Thymus (tissue), 14 donors: ENCODE measurements at places on chromosomes 6 and 20.

- DNase-seq, result no peak
Observed at GRCh38 chr20:38043512-38044300, 10.2 kb downstream of the RPRD1B start.

DNA sequence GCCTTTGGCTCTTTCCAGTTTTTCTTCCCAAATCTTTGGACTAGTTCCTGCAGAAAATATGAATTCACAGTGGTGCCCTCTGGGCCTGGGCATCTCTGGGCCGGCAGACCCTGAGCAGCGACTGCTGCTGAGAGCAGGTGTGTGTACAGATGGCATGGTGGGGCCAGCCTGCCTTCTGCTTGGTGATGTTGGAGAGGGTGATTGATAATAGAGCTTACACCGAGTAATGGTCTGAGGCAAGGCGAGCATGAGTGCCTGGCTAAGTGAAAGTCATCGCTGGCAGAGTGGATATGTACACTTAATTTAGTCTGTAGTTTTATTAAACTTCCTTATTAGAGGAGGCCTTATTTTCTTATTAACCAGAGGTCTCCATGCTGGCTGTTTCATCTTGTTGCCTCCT, 156.9 kb downstream of the CDKAL1 start:
- no peak for DNase-seq

GRCh38 chr6:84560436-84561390, 203.7 kb downstream of the TBX18 start:
- no peak for DNase-seq

DNA sequence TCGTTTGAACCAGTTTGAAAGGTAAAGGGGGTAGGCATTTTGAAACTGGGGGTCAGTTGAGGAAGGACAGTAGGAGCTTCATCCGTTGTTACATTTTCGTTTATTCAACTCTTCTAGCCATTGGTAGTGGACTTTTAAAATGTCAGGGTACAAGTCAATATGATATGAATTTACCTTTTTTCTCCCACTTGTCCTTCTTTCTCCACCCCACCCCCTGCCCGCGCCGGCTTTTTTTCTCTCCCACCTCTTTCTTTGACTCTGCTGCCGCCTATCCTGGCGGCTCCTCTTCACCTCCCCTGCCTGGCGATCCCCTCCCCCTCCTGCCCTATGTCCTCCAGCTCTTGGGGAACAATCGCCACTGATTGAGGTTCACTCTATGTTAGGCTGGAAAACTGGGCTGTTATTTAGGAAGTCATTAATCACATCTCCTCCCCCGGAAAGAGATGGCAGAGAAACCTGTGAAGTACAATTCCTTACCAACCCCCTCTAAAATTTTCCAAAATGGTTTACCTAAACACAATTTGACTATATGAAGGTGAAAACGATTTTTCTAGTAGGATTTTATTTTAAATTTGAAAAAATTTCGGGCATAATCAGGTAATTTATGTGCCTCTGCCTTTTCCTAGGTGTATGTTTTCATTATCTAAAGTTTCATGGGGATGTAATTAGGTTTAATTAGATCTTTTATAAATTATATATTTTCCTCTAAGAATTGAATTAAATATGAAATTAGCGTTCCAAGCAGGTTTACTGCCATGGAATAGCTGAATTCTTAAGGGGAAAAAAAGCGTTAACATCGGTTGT, 778 bp upstream of the LIN28B start:
- no peak for DNase-seq

DNA sequence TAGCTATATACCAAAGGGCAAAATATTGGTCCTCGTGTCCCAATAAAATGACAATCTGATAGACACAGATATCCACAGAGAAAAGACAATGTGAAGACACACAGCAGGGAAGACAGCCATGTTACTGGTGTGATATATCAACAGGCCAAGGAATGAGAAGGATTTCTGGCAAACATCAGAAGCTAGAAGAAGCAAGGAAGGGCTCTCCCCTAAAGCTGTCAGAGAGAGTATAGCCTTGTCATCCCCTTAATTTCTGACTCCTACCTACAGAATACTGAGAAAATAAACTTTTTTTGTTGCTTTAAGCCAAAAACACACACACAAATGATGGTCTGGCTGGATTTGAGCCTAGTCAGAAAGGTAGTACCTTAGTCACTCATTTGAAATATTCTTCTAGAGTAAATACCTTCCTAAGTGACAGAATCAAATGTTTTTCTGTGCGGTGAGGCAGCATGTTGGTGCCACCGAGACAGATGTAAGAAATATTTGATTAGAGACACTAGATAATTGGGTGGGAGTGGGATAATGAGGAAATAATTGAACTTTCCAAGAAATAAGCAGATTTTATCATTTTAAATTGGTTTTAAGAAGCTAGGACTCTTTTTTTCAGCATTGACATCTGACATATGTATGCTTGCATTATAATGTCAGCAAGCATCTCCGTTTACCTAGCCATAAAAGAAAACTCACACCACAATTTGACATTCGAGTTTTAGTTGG, 123.4 kb upstream of the TFAP2D start:
- no peak for DNase-seq

- no peak for DNase-seq
Observed at GRCh38 chr6:89547281-89547680, 91.3 kb downstream of the LYRM2 start.

DNA sequence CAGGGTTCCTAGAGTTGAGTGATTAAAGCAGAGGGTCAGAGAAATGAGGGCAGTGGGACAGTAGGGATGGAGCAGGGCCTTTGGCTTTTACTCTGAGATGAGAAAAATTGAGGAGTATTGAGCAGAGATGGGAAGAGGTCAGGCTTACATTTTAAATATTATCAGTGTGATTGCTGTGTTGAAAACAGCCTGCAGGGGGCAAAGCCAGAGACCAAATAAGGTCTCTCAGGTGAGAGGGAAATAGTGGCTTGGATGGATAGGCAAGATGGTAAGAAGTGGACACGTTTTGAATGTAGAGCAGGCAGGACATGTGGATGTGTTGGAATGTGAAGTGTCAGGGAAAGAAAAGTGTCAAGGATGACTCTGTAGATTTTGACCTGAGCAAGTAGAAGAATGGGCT, 105.0 kb upstream of the MAP3K7 start:
- DNase-seq, result no peak

- no peak for DNase-seq
Observed at GRCh38 chr20:11387189-11387754, 530.4 kb upstream of the BTBD3 start.

DNA sequence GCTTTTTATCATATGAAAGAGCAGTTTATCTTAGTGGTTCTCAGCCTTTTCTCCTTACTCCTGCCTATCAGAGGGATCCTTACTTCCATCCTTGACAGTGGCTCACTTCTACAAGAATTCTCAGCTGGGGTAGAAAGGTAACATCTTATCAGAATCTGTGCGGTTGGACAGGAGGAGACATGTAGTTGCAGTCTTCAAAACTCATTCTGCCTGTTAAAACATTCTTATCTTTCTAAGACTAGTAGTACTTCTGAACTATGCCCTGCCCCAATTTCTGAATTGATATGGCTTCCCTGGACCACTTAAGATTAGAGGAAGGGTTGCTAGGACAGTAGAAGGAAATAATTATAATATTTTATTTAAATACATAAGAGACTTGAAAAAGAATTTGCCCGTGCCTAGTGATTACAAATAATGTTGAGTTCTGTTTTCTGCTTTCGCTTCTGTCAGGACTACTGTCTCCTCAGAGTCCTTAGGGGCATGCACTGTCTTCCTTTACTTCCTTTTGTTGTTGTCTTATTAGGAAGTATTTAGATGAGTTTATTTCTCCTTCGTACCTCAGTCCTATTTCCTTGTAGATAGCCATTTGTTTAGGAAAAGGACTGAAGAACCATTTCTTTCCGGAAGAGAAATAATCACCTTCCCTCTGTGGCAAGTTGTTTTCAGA, 24.9 kb downstream of the BLTP3A start:
- no peak for DNase-seq
